ENCODE measurements at places on chromosomes 13 and 19. TPM values are rescaled to one million over a fixed set of nuclear protein-coding genes. Genes with fewer than 3 reads are reported as not detected.

- DNase-seq = peak; percentile 26
Measured at GRCh38 chr13:39452417-39452816, 150.6 kb downstream of the LHFPL6 start.

DNA sequence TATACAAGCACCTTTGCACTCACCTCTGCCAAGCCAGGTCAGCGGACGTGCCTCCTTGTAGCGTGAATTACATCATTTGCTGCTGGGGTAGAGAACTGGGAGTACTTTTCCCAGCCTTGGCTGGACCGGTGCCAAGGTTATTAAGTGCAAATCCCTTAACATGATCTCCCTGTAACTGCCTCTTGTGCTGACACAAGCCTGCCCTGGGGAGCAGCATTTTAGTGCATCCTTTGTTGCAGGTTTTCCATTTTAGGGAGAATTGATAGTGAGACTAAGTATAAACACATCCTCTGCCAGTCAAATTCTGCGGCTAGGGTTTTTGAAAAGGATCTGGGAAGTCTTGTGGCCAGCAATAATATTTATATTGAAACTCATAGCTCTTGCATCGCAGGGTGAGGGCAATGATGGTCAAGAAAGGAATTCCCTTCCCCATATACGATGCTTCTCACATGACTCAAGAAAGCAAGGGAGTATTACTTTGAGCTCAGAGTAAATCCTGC is 32.7 kb upstream of the DCLK1 start:
- DNase-seq = no peak

DNA sequence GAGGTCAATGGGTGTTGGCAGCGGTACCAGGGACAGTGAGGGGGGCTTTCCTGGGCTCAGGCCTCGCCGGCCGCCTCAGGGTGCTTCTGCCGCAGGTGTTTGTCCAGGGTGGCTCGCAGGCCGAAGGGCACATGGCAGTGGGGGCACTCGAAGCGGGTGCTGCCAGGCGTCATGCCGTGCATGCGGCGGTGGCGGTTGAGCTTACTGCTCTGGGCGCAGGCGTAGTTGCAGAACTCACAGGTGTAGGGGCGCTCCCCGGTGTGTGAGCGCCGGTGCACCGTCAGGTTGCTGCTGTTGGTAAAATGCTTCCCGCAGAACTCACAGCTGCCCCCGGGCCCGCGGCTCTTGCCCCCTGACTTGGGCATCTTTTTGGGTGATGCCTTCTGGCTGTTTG is 4.7 kb downstream of the ZNF296 start:
- no peak for DNase-seq

- DNase-seq = no peak
Measured at GRCh38 chr19:19554074-19555023, 16.3 kb downstream of the CILP2 start.

- DNase-seq = no peak
Measured at GRCh38 chr13:73902296-73902695, 231.9 kb downstream of the KLF12 start.

GRCh38 chr13:103068836-103069235 is 2.6 kb upstream of the SLC10A2 start:
- DNase-seq = no peak

DNA sequence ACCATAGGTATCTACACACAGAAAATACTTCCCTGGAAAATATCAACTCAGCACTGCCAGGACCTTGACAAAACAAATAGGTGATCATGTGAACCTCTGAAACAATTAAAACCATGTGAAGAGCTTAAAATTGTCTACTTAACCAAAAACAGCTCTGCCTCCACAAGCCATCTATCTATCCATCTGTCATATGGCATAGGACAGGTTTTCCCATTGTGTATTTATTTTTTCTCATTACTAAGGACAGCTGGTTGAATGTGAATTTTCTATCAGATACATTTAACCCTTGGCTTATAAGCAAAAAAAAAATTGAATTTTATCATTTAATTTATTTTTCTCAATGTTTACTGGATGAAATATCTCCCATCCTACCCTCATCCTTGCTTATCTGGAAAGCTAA is 279.5 kb downstream of the PCDH9 start:
- peak; percentile 5 for DNase-seq

DNA sequence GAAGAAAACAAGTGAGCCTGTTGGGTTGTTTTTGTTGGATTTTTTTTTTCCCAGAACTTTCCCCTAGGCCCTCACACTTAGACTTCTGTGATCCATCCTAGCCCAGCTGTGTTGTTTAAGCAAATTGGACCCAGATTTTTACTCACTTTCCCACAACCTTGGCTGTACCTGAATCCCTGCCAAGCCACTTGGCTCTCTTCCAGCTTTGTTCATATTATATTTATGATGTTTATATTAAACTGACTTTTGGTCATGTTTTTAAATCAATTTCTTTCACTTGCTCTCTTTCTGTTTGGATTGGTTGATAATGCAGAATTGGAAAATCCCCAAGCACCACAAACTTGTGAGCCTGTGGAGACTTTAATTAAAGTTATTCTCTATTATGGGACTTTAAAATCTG is 16.6 kb downstream of the OLFM4 start:
- no peak for DNase-seq

- DNase-seq = no peak
Measured at GRCh38 chr13:114059946-114060860, 72.2 kb downstream of the RASA3 start.

- DNase-seq = no peak
Measured at GRCh38 chr13:32299893-32300292, 15.3 kb downstream of the ZAR1L start.

GRCh38 chr13:41467425-41467945 is 10.1 kb downstream of the RGCC start:
- DNase-seq = no peak

GRCh38 chr19:34348899-34349487 is 16.0 kb upstream of the GPI start:
- DNase-seq = peak; percentile 58

DNA sequence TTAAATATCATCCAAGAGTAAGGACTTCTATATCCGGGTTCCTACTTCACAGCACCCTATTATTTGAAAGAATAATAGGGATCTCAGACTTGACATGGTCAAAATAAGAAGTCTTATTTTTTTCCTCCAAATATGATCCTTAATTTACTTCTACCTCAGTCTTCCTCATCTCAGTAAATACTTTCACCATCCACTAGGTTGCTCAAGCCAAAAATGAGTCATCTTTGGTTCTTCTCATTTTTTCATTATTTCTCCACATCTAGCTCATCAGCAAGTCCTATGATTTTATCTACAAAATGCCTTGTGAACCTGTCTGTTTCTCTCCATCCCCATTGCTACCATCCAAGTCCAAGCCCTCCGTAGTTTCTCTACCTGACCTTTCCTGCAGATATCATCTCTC is 121.9 kb upstream of the GJB6 start:
- DNase-seq = no peak

DNA sequence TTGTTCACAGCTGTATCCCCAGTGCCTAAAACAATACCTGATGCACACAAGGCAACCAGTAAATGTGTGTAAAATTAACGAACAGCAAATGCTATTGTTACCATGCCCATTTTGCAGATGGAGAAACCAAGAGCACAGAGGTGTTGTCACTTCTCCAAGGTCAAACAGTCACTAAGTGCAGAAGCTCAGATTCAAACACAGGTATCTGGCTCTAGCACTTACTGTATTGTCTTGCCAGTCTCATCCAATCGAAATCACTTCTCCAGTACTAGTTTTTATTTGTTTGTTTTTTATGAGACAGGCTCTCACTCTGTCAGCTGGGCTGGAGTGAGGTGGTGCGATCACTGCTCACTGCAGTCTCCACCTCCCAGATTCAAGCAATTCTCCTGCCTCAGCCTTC is 13.7 kb downstream of the PLD3 start:
- no peak for DNase-seq

DNA sequence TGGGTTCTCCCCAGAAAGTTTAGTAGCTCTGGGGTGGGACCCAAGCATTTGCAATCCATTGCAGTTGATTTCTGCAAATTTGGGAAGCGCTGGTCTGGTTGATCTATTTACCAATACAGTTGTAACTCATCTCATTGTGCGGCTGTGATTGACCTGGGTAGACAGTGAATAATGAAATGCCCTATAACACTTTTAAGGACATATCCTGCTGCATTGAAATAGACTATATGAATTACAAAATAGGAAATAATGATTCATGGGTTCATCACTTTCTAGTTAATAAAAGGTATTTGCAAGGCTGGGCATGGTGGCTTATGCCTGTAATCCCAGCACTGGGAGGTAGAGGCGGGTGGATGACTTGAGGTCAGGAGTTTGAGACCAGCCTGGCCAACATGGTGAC is 59.0 kb upstream of the FARP1 start:
- no peak for DNase-seq

DHPS gene
- 59.1 TPM for total RNA-seq

LSM7 gene
- total RNA-seq = 54.5 TPM

FGF22 gene
- not detected for total RNA-seq

CRX gene
- total RNA-seq = not detected
